ENCODE measurements at places on chromosomes 1 and 21. TPM values are rescaled to one million over a fixed set of nuclear protein-coding genes. Genes with fewer than 3 reads are reported as not detected.

Gene CCDC17
- 1.4 TPM for total RNA-seq

Gene SPRR2F
- total RNA-seq, result not detected

GRCh38 chr1:21927533-21928237 is 9.4 kb downstream of the HSPG2 start:
- H3K4me1 ChIP-seq, result peaks cover 77% of the 10 kb centered on the region
- DNase-seq, result peak; percentile 87
- no peak overlapping the region for H3K4me3 ChIP-seq

DNA sequence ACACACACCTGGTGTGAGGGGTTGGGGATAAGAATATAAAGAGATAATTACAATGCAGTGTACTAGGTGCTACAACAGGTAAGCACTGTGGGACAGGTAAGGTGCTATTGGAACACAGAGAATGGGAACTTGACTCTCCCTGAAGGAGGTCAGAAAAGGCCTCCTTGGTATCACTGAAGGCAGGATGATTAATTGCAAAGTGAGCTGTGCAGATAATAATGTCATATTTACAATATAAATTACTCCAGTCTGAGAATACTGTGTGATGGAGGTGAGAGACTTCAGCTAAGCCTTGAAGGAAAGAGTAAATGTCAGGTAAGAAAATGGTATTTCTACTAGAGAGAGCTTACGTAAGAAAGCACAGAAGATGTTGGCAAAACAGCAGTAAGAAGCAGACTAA is 91.6 kb downstream of the EPS15 start:
- H3K27me3 ChIP-seq, result no peaks in the 10 kb centered on the region
- peaks cover 9% of the 10 kb centered on the region for H3K4me1 ChIP-seq
- H3K4me3 ChIP-seq, result no peak overlapping the region
- peaks cover 3% of the 10 kb centered on the region for H3K36me3 ChIP-seq

Gene ZNF697
- 8.5 TPM for total RNA-seq

DNA sequence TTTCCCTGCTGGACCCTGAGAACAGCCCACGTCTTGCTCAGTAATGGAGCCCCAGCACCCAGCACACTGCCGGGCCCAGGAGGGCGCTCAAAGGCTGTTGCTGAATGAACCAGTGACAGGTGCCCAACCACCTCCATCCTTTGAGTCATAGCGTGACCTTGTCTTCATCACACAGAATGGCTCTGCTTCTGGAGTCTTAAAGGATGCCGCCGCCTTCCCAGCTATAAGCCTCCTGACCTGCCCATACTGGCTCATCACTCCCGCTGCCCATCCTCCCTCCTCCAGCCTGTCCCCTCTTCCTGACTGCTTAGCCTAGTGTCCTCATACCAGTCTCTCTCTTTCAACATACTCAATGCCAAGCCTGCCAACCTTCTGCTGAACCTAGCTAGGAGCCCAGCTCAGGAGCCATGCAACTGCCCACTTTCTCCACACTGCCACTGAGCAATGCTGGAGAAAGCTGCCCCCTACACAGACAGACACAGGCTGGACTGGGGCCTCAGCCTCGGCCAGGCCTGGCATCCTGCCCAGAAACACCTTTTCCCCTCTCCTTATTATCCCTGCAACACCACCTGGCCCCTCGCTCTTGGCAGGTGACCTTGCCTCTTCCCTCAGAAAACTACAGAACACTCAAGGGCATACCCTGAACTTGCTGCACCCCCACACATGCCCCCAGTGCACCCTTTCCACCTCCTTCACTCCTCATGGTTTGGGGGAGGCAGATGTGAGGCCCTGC is 14.1 kb downstream of the TTC39A start:
- no peak overlapping the region for H3K27ac ChIP-seq
- DNase-seq, result no peak
- no peak overlapping the region for H3K4me3 ChIP-seq
- no peaks in the 10 kb centered on the region for H3K27me3 ChIP-seq
- H3K36me3 ChIP-seq, result no peaks in the 10 kb centered on the region

GRCh38 chr21:27812279-27812678 is 845.4 kb upstream of the ADAMTS5 start:
- H3K27me3 ChIP-seq, result no peaks in the 10 kb centered on the region
- DNase-seq, result peak; percentile 4
- no peaks in the 10 kb centered on the region for H3K4me1 ChIP-seq
- no peak overlapping the region for H3K4me3 ChIP-seq

GRCh38 chr1:227887697-227888403 is 59.9 kb downstream of the WNT9A start:
- no peak overlapping the region for H3K4me3 ChIP-seq
- no peaks in the 10 kb centered on the region for H3K27me3 ChIP-seq
- DNase-seq, result no peak
- H3K27ac ChIP-seq, result no peak overlapping the region

Gene CYP4A22
- not detected for total RNA-seq

Gene PRAMEF6
- not detected for total RNA-seq

DNA sequence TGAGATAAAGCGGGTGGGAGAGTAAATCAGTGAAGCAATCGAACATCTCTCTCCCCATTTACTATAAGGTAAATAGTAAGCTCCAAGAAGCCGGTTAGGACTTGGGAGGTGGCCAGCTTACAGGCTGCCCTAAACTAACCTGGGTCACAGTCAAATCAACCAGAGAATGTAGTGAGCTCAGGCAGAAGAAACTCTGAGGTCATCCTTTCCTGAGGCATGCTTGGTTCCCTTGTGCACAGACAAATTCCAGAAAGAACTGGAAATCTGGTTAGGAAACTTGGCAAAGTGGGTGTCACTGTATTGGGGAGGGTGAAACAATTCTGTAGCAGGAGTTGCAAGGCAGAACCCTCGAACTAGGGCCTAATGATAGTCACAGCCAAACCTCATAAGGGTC is 72.5 kb downstream of the NTMT2 start:
- H3K27me3 ChIP-seq, result no peaks in the 10 kb centered on the region
- DNase-seq, result peak; percentile 28
- H3K4me3 ChIP-seq, result no peak overlapping the region
- no peaks in the 10 kb centered on the region for H3K36me3 ChIP-seq

Gene EFNA1
- not detected for total RNA-seq

DNA sequence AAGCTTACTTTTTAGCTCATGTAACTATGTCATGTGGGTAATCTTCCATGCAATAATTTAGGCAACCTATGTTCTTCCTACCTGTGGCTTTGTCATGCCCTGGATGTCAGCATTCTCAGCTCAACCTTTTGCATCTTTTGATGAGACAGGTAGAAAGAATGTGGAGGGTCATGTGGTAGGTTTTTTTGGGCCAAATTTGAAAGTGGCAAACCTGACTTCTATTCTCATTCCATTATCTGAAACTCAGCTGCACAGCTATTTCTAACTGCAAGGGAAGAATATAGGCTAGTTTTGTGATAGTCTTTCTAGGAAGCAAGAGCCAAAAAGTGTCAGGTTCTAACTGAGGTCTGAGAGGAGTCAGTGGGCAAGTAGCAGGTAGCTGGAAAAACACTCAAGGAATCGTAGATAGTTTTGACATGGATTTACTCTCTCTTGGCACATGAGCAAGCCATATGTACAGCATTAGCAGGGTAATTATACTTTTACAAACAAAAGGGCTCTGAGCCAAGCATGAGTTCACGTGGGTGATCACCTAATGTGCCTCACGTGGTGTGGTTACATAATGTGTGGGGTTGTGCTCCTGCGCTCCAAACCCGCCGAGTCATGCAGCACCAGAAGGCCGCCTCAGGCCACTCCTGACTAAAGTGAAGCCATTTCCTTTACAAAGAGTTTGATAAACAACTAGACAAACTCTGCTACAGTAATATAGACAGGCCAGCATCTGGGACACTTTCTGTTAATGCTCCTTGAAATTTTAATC is 1013.8 kb downstream of the PLA2G4A start:
- H3K36me3 ChIP-seq, result no peaks in the 10 kb centered on the region
- peak; percentile 52 for DNase-seq
- H3K4me3 ChIP-seq, result no peak overlapping the region
- H3K4me1 ChIP-seq, result no peaks in the 10 kb centered on the region
- no peaks in the 10 kb centered on the region for H3K27me3 ChIP-seq

GRCh38 chr1:70057500-70057899 is 147.9 kb downstream of the LRRC40 start:
- no peaks in the 10 kb centered on the region for H3K36me3 ChIP-seq
- peak; percentile 8 for DNase-seq
- H3K4me1 ChIP-seq, result no peaks in the 10 kb centered on the region
- no peak overlapping the region for H3K4me3 ChIP-seq

Gene RHCE
- total RNA-seq, result 0.89 TPM

DNA sequence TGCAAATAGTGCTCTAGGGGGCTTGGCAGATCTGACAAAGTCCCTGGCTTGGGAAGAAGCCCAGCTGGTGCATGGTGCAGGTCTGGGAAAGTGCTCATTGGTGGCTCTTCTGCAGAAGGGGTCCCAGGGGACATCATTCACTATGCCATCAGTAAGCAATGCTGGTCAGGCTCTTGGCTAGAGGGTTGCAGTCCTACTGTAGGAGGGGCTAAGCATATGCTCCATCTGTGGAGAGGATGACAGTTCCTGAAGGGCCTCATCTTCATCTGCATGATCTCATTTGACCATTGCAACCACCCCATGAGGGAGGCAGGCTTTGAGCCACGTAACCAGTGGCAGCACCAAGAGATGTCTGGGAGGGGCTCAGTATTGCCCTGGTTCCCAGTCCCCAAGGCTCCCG is 31.5 kb upstream of the VASH2 start:
- no peaks in the 10 kb centered on the region for H3K36me3 ChIP-seq
- H3K27ac ChIP-seq, result no peak overlapping the region
- H3K4me1 ChIP-seq, result no peaks in the 10 kb centered on the region
- H3K27me3 ChIP-seq, result peaks cover 31% of the 10 kb centered on the region

Gene FMN2
- total RNA-seq, result 141 TPM

DNA sequence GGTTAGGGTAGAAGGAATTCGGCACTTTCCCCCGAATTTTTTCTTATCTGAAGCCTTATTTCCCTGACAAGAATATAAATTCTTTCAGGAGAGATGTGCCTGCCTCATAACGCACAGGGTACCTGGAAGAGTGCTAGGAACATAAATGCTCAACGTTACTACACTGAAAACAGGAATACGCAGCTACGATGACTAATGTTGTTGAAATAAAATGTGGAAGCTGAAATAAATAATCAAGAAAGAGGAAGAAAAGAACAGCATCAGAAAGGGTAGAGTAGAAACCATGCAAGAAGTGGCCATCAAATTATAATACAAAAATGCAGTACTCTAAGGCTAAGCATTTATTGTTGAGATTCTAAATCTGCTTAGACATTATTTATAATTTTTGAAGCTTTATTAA is 33.9 kb downstream of the SLC66A1 start:
- no peaks in the 10 kb centered on the region for H3K27me3 ChIP-seq
- DNase-seq, result no peak
- peaks cover 13% of the 10 kb centered on the region for H3K36me3 ChIP-seq
- no peaks in the 10 kb centered on the region for H3K4me1 ChIP-seq

Gene CFAP126
- total RNA-seq, result not detected

Gene ACBD6
- 45.9 TPM for total RNA-seq

- H3K4me1 ChIP-seq, result no peaks in the 10 kb centered on the region
- H3K27me3 ChIP-seq, result no peaks in the 10 kb centered on the region
- no peaks in the 10 kb centered on the region for H3K36me3 ChIP-seq
- no peak for DNase-seq
- H3K4me3 ChIP-seq, result no peak overlapping the region
- no peak overlapping the region for H3K27ac ChIP-seq
Observed at GRCh38 chr1:51726544-51727225, 109.8 kb downstream of the OSBPL9 start.

Gene TPTE
- not detected for total RNA-seq

Gene TNFRSF9
- total RNA-seq, result not detected

Gene NR1I3
- total RNA-seq, result not detected

Gene ESPN
- total RNA-seq, result not detected
